Activated CD4-positive, alpha-beta T cell treated with anti-CD3 and anti-CD28 coated beads for 4 hours (primary cell): ENCODE measurements at places on chromosomes 11 and 22.

DNA sequence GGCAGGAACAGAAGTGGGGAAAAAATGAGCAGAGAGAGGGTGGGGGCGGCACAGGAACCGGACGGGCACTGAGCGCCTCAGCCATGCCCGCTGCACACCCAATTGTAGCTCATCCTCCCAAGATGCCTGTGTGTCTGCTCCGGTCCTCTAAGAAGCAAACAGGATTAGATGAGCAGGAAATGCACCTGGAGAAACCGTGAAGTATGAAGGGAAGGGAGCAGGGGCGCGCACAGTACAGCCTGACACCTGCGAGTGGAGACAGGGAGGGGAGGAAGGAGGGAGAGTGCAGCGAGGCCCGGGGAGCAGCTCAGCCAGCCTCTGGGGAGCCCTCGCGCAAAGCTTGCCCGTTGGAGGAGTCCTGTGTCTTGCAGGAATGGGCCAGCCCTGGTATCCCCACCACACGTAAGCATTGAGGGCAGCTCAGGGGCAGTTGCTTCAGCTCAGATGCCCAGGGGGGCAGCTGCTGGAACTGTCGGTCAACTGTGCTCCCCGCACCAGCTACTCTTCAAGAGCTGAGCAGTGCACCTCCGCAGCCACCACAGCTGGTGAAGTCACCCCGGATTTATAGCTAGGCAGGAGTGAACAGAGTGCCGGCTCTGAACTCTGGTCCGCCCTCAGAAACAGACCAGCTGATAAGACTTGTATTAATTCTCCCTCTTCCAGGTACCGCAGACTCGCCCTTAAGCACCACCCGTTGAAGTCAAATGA is 7.0 kb downstream of the DNAJB13 start:
- no peak for DNase-seq

DNA sequence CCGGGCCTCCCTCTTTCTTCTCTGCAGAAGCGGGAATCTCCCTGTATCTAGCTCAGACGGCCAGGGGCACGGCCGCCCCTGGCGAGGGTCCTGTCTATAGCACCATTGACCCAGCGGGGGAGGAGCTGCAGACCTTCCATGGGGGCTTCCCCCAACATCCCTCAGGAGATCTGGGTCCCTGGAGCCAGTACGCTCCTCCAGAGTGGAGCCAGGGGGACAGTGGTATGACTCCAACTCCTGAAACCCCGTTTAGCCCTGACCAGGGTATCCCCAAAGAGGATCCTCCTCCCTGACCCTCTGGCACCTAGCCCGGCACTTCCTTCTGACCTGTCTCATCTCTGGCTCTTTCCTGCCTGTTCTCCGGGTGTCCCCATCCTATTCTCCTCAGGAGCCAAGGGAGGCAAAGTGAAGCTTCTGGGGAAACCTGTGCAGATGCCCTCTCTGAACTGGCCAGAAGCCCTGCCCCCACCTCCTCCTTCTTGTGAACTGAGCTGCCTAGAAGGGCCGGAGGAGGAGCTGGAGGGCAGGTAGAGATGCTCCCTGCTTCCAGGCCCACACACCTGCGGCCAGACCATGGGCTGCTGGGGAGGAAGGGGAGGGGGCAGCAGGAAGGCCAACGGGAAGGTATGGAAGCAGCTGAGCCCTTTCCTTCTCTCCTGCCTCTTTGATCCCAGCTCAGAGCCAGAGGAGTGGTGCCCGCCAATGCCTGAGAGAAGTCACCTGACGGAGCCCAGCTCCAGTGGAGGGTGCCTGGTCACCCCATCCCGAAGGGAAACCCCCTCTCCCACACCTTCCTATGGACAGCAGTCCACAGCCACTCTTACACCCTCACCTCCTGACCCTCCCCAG is 12.9 kb downstream of the ROBO3 start:
- no peak for DNase-seq

- no peak for DNase-seq
Observed at GRCh38 chr11:76783896-76784813, 999 bp downstream of the TSKU start.

GRCh38 chr11:113189909-113190667 is 124.3 kb upstream of the TTC12 start:
- DNase-seq = no peak

DNA sequence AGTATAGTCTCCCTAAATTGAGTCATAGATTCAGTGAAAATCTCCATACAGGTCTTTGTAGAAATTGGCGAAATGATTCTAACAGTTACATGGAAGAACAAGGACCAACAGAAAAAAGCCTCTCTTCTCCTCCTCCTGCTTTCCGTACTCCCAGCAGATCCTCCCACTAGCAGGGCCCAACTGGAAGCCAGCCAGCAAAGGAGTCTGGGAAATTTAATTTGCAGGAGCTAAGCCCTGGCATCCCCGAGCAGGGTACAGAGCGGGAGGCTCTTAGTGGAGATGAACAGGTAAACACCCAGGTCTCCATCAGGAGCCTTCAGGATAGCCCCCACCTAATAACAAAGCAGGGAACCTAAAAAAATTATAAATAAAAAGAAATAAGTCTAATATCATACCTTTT is 1473.8 kb downstream of the TBC1D22A start:
- no peak for DNase-seq

GRCh38 chr11:110069158-110069737 is 23.9 kb upstream of the ZC3H12C start:
- no peak for DNase-seq

DNA sequence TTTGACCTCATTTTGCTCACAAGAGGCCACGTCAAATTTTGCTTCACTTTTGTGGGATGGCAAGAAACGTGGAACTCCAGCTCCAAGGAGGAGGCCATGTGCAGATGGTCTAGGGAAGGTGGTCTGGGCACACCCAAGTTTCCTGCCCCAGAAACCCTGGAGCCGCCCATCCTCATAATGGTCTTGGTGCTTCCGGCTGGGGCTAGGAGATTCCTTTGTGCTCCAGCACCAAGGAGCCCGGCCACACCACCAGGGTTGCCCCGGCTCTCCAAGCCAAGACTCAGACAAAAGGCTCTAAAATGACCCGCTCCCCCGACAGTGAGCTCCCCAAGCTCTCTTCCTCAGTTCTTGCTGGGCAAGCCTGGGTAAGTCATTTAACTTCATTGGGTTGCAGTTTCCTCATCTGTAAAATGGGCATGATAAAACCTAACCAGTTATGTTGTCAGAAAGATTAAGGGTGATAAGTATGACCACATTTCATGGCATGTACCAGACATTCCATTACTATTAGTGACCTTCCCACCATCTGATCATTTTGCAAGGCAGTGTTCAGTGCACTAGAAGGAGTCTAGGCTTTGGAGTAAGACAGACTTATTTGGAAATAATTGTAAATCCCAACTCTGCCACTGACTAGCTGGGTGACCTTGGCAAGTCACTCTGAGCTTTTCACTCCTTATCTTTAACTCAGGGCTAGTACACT is 23.3 kb downstream of the DKK3 start:
- no peak for DNase-seq

DNA sequence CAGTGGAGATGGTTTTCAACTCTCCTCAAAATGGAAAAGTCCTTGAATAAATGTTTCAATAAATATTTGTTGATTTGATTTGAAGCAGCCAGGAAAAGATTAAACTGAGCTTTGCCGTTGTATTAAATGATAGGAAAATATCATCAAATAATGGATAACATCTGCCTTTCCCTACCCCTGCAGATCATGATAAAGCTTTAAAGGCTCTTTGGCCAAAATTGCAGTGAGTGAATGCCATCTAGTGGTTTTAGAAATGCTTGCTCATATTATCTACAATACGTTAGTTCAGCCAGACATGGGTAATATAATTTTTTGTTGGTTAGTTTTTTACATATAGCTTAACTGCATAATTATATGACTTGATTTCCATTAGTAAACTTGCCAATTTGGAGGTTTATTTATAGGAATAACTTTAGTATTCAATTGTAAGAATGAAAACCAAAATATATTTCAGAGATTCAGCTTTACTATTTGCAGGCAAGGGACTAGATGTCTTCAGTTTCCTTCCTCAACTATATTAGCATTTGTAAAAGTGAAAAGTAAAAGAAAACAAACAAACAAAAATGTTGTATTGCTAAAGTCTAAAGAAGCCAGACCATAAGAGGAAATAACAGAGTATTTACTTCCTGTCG is 159.2 kb downstream of the MSANTD4 start:
- DNase-seq = no peak

DNA sequence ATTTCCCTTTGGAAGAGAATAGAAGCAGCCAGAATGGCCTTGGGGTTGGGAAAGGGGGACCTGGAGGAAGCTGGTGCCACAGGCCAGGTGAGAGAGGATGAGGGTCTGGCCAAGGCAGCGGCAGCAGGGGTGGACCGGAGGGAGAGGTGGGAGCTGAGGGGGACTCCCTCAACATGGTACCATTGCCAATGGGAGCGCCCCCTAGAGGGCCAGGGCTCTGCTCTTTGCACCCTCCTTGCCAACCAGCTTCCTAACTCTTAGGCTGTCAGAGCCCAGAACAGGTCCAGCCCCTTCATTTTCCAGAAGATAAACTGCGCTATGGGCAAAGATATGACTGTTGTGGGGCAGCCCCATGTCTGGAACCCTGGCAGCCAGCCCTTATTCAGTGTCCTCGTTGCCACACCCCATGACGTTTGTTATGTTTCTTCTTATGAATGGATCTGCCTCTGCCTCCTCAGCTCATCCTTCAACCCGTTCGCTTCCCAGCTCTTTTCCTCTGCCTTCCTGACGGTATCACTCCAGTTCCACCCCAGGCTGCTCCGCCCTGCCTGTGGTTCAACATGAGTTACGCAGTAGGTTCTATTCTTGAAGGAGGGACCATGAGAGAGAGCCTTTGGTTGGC is 185.2 kb downstream of the GRIK4 start:
- no peak for DNase-seq

GRCh38 chr22:31176923-31177322 is 16.9 kb downstream of the RNF185 start:
- DNase-seq = no peak

DNA sequence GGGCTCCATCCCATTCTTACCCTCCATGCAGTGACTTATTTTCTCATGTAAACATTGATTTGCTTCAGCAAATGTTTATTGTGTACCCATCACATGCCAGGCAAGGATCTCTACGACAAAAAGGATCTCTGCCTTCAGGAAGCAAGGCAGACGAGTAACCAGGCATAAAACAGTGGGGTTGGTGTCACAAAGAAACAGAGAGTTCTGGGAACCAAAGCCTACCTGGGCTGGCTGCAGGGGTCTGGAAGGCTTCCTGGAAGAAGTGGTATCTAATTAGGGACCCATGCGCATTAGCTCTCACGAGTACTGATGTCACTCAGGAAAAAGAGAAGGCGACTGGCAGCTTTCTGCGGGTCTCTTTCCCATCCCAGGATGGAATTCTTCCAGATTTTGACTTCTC is 44.5 kb downstream of the KIAA1671 start:
- DNase-seq = no peak

DNA sequence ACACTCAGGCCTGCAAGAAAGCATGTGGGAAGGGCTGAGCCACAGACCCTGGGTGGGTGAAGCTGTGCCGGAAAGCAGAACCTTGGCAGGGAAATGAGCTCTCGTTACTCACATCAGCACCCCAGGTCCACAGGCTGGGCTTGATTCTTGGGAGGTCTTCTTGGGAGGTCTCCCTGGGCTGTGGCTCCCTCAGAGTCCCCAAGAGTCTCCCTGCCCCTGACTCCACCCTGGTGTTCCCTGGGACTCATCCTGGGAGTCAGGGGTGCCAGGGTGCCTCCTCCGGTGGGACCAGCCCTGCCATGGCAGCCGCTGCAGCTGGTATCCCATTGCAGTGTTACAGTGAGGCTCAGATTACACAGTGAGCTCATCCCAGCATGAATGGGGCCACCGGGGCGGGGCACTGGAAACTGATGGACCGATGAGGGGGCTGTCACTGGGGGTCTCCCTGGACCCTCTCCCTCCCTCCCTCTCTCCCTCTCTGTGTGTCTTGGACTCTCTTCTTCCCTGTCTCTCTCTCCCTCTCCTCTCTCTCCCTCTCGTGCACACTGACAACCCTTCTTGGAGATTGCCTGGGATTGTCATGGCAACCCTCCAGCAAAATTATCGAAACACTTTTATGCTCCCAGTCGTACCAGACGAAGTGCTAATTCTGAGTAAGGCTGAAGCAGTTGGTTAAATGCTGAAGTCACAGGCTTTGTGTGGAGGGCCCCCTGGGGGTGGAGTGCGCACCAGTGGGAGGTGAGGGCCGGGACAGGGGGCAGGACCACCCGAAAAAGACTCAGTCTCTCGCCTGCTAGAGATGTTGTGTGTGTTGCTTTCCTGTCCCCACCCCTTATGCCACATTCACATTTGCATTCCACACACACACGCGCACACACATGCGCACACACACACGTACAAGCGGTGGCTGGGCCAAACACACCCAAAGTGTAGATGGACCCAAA is 8.6 kb upstream of the C11orf96 start:
- no peak for DNase-seq

DNA sequence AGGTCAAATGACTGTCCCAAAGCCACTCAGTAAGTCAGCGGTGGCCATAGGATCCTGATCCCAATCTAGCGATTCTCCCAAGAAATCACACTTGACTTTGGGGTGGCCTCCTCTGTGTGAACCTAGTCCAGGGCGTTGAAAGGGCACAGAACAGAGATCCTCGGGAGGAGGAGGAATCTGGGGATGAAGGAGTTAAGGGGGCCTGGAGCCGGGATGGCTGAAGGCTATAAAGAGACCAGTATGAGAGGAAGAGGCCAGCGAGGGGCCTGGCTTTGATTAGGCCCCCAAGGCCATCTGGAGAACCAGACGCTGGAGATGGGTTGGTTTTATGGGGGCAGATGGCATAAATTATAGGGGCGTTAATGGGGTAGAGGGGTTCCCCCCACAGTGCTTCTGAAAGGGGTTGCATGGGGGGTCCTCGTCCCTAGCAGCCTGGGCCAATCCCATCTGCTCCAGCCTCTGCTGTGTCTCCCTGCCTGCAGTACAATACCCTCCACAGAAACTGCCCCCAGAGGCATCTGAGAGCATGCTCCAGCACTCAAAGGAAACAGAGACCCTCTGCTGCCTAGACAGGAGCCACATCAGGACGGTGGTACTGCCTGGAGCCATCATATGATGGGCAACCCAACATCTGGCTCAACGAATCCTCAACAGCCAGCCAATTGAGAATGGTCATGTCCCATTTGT is 35.2 kb upstream of the TRIM29 start:
- DNase-seq = no peak

- DNase-seq = no peak
Observed at GRCh38 chr11:17129003-17129402, 51.5 kb upstream of the RPS13 start.

DNA sequence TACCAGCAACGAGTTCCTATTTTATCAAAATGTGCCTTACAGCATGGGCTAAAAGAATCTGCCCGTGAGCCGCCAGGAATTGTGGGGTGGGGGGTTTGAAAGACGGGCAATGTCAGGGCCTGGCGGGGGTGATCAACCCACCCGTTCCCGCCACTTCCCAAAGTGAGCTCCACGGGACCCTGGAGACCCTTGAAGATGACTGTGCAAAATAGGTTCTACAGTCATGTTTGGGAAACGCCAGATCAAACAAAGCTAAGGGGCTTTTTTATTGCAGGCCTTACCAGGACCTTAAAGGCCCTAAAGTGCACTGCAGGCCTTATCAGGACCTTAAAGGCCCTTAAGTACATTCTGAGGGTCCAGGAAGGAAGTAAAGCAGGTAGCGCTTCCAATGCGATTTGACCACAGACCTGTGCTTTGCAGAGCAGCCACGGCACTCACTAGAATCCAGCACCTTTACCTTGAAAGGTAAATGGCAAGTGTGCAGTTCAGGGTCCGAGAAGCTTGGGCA is 404.1 kb downstream of the SHANK2 start:
- DNase-seq = no peak
